ENCODE measurements at places on chromosomes 13 and 19.

- no peak for DNase-seq
These were observed 31.4 kb upstream of the GGACT start for GRCh38 chr13:100619940-100620339.

DNA sequence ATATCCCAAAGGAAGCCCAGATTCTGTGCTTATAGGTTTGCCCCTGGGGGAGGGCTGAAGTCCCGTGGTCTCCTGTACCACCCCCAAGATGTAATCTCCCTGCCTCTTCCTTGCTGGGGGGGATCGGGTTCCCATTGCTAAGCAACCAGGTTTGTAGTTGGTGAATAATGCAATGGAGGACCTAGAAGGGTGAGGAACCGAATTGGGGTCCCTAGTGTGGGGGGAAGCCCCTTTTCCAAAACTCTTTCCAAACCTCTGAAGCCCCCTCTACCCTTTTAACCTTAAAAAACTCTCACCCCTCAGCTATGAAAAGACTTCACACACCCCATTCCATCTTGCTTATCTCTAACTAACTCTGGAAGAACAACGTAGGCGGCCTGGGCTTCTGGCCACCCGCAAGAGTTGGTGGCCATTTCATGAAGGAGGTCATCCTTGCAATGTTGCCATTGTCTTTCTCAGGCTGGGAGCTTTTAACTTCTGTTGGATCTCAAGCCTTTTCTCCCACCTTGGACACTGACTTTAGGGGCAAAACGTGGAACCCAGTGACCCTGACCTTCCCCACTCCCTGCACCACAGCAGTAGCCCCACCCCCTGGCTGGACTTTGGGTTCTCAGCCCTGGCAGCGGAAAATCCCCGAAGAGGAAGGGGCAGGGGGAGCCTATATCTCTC, 661 bp downstream of the PALM3 start:
- no peak for DNase-seq

DNA sequence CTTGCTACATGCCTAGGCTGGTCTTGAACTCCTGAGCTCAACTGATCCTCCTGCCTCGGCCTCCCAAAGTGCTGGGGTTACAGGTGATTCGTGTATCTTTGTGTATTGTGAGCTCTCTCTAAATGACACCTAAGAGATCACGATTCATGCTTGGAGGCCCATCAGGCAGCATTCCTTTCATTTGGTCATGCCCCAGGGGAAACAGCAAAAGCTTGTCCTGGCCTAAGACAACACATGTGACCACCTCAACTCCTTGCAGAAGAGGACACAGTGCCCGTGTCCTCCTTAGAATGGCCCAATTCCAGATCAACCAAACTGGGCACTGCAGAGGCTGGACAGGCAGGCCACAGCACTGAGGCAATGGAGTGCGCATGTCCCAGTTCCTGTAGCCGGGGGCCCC, 32.5 kb downstream of the ZC3H4 start:
- DNase-seq = no peak

DNA sequence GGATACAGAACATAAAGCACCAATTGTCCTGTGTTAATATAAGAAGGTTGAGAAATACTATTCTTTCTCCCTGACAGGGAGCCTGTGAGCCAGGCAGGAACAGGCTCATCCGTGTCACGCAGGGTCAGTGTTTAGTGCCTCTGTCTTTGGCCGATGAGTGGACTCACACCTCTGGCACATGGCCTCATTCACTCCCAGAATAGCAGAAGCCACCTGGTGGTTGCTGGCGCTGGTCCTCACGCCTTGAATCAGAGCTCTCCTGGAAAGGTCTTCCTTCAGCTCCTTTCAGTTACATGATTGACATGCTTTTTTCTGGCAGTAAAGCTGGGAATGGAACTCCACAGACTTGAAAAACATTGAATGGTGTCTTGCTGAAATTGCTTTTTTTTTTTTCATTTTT, 28.1 kb upstream of the SIAH3 start:
- no peak for DNase-seq

GRCh38 chr19:12680034-12680433, 1.6 kb downstream of the DHPS start:
- DNase-seq = no peak

- DNase-seq = no peak
These were observed 42.1 kb downstream of the PCCA start for GRCh38 chr13:100130930-100131511.

DNA sequence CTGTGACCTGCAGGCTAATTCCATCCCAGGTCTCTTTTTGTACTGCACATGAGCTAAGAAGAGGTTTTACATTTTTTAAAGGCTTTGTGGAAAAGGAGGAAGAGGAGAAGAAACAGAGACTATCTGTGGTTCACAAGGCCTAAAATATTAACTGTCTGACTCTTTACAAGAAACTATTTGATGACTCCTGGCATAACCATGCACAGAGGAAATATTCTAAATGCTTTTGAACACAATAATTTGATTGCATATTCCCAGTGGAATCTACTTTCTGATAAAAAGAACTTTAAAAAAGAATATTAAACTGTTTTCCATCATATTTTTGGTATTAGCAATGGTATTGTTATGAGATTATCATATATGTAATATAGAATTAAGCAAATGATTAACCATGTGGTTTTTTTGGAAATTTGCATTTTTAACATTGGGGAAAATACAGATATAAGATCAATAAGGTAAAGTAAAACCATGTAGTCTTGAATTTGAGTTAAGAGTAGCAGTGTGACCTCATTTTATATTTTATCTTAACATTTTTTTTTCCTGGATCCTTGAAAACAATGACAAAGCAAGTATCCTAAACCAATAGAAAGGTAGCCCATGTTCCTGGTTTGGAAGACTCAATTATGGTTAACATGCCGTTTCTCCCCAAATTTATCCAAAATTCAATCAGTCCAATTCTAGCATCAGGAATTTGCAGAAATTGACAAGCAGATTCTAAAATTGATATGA, 251.0 kb downstream of the UQCRFS1 start:
- peak; percentile 14 for DNase-seq

DNA sequence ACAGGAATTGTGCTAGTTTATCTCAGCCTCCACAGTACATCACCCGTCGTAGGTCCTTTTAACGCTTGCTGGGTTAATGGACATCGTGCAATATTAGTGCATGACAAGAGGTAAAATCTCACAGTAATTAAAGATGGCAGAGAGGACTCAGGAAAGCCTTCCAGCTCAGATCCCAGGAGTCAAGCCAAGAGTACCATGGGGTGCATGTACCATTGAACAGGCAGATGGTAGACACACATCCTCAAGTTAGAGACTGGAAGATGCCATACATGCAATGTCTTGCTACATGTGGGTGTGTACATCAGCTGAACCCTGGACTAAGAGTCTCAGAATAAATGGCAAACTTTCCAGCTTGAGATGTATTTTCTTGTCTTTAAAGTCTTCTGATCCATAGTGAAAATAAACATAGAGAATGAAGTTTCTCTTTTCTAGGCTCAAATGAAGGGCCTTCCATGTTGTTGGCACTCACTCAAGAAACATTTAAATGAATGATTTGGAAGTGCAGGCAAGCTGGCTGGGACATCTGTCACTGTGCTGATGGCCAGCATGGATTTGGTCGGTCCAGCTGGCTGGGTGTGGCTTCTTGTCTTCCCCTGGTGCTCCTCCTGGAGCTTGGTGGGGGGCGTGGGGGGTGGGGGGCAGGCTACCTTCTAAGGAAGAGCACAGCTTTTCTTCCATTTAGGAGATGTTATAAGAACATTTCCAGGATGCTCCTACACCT, 290.9 kb upstream of the MAB21L1 start:
- no peak for DNase-seq

DNA sequence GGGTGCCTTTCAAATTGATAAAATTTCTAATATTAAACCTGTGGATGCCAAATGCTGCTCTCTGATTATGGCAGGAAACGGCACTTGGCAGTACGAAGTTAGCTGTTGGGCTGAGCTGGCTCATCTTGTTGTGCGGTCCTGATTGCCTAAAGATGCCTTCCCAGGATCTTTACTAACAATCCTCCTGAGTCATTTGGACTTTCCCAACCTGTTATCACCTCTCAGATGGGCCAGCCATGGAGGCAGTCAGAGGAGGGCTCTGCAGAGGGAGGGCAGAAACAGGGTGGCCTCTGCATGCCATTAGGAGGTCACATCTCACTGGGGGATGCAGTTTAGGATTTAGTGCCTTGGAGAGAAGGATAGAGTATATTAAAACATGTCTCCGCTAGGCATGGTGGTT, 27.3 kb downstream of the ALOX5AP start:
- no peak for DNase-seq

DNA sequence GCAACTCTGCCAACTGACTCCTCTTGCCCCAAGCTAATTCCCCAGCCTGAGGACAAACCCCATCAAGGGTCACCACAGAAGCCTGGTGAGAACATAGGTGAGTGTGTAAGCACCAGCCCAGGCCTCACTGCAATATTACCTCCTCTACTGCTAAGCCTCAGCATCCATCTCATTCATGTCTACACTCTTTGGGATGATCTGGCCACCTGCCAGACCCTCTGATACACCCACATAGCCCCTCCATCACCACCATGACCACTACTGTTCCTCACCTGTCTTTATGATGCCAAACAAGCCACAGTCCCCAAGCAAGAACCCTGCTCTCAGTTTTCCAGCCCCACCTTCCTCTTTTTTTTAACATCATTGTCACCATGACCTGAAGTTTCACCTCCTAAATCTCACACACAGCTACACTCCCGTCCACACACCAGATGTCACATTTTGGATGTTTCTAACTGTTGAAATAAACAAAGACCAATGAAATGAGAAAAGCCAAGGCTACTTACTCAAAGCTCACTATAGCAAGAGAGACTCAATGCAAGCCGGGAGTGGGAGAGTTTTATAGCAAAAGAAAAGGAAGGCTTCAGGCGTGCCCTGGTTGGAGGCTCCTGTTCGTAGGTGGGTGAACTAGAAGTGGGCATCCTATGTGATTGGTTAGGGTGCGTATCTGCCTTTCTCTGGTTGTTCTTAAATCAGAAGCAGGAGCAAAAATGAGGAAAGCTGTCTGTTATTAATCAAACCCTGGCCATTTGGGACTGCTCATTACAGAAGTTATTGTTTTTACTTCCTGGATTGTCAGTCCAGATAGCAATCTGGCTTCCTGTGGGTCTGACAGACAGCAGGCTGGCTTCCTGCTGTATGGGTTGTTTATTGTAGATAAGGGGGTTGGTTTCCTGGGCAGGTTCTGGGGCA, 2.0 kb downstream of the ZNF792 start:
- no peak for DNase-seq

DNA sequence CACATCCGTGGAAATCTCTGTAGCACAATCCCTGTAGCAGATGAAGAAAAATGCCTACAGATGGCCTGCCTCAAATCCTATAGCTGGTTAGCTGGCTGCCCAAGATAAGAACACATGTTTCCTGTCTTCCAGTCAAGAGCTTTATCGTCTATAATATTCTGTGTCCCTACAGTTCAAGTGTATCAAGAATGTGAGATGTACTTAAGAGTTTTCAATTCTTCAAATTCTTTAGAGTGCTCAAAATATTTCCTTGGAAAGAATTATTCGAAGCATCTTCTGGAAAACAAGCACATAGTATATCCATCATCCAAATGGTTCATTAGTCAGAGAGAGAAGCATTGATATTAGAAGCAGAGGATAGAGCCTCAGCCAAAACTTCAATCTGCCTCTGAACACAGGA, 239.8 kb downstream of the COG6 start:
- peak; percentile 52 for DNase-seq

DNA sequence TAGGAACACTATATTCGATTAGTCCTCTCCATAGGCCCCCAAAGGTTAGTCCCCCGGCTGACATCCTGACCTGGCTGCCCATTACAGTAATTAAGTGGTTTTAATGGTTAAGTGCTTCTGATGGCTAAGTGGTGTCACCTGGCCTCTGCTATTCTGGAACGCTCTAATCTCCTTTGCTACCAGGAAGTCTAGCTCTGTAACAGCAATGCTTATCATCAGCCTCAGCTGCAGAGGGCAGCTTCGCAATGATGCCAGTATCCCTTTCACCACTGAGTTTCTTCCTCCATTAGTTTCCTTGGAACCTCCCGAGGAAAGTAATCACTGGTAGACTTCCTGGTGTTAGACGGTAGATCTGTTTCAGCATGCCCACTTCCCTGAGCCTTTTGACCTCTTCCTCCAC, 8.6 kb upstream of the RNF6 start:
- no peak for DNase-seq

GRCh38 chr19:13033819-13034611, 38.7 kb downstream of the NFIX start:
- DNase-seq = peak; percentile 59

- DNase-seq = no peak
These were observed 2.3 kb upstream of the N4BP2L1 start for GRCh38 chr13:32430018-32430747.

- DNase-seq = no peak
These were observed 5.6 kb downstream of the SNRPA start for GRCh38 chr19:40756502-40757110.

GRCh38 chr19:17766543-17767131, 15.4 kb downstream of the FCHO1 start:
- peak; percentile 79 for DNase-seq

GRCh38 chr19:10421240-10422045, 1.1 kb downstream of the PDE4A start:
- no peak for DNase-seq

DNA sequence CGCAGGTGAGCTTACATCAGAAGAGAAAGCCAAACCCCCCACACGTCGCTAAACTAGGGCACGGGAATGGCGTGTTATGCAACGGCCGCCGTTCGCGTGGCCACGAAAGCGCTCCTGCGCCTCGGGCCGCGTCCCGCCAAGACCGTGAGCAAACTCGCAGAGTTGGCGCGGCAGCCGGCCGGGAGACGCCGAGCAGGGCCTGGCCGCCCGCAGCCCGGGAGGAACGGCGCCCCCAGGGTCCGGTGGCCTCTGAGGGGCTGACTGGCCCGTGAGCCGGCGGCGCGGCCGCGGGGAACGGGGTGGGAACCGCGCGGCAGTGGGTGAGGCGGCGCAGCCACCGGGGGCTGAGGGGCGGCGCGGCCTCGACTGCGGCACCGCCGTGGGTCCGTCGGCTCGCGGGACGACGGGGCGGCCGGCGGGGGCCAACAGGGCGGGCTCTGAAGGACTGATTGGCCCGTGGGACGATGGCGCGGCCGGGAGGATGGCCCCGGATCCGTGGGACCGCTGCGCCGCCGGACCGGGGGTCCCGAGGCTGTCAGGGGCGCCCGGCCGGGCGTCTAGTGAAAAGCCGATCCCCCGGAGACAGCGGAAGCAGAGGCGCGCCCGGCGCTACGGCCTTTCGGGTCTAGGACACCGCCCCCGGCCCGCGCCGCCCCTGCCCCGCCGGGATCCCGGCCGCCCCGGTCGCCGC, 903 bp downstream of the LATS2 start:
- DNase-seq = no peak

DNA sequence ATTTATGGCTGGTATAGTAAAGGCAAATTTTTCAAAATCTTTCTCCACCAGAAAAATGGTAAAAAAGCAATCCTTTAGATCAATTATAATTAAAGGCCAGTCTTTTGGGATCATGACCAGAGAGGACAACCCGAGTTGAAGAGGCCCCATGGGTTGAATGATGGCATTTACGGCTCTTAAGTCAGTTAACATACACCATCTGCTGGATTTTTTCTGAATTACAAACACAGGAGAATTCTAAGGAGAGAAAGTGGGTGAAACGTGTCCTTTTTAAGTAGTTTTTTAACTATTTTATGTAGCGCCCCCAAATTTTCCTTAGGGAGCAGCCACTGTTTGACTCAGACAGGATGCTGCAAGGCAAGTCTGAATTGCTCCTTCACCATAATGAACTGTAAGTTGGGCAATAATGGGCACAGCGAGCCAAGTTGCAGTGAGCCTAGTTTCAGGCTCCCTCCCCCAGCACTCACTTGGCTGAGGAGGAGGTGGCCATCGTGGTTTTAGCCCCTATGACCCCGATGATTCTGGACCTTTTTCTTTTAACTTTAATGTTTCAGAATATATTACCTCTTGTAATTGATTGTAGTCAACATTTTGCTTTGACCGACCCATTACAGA, 13.6 kb upstream of the ZNF611 start:
- peak; percentile 39 for DNase-seq

All from fibroblast of lung (primary cell).